CD4-positive, alpha-beta T cell treated with Interleukin-15 for 4 hours (primary cell): ENCODE measurements at places on chromosomes 3 and 15.

- no peak for DNase-seq
Observed at GRCh38 chr15:91966194-91966552, 112.7 kb downstream of the SLCO3A1 start.

GRCh38 chr15:66844041-66844746, 142.2 kb downstream of the SMAD6 start:
- no peak for DNase-seq

DNA sequence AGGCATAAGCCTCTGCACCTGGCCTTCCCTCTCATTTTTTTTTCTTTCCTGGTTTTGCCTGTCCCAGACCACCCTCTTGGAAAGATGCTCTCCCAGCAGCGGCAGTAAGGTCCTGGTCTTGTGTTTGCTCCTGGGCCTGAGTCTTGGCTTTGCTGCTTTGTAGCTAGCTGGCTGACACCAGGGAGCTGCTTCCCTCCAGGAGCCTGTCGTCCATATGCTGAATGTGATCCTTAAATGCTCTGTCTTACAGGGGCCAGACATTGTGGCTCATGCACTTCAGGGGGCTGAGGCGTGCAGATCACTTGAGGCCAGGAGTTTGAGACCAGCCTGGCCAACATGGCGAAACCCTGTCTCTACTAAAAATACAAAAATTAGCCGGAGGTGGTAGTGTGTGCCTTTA, 17.2 kb downstream of the FLNB start:
- DNase-seq = no peak

DNA sequence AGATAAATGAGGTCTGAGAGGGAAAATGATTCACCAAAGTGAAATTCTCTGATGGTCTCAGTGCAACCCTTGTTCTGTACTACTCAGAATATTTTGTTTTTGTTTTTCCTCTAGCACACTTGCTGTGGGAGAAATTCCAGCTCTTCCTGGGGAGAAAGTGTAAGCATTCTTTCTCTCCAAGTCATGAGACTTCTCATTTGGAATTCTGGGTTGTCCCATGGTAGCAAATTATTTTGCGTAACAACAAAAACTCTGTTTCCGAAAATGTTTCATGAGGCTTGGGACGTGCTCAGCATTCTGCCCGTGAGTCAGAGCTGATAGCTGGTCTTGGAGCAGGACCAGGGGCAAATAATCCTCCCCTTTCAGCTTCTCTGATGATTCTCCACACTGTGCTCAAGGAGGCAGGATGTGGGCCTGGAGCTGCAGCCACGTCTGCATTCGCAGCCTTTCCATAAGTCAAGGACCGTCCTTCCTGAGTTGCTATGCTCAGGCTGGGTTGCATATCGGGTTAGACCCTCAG, 70.3 kb downstream of the SENP2 start:
- DNase-seq = no peak

GRCh38 chr3:82274897-82275296, 513.5 kb upstream of the GBE1 start:
- no peak for DNase-seq

GRCh38 chr3:9205345-9206143, 43.9 kb downstream of the SRGAP3 start:
- DNase-seq = no peak

GRCh38 chr3:74624301-74624700, 9.8 kb upstream of the CNTN3 start:
- DNase-seq = no peak

DNA sequence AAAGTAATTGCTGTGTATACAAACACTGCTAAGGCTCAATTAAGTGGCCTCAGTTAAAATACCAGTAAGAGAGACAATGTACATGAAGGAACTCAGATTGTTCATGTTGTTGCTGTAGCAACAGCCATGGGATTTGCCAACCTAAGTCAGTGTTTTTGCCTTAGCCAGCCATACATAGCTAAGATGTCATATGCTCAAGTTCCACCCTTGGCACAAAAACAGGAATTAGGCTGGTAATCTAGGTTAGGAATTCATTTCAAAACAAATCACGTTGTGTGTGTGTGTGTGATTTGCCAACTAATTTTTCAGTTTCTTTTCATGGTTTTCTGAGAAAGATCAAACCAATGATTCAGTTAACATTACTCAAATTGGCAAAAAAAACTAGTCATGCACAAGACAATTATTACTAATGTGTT, 143.7 kb upstream of the KCNMB2 start:
- DNase-seq = no peak

DNA sequence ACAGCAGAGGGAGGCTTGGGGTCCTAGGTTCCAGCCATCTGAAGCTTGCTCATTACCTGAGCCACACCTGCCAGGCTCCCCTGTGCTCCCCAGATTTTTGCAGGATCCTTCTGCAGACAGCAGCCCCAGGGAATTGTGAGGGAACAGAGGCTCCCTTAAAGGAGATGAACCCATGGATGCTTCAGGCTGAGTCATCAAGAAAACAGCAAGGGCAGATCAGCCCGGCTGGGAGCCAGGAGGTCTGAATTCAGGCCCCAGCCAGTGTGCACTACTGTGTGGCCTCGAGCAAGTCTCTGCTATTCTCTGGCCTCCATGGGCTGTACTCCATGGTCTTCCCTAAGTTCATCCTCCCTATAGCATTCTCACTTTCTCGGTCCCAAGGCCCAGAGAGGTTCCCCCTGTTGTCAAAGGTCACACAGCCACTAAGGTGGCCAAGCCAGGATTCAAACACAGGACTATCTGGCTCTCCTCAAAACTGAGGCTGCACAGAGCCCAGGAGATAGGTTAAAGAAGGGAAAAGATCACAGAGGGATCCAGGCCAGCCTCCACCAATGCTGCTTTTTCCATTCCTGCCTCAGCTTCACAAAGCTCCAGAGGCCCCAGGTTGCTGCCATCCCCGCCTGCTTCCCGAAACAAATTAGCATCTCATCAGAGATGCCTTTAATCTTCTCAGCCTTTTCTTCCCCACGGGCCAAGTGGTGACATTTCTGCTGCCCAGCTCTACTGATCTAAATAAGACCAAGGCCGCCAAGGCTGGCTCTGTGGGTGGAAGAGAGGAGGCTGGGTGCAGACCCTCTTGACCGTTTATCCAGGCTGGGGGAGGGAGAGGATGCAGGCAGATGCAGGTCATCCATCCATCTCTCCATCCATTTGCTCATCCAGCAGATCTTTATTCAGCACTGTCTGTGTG, 21.2 kb upstream of the GRIP2 start:
- DNase-seq = no peak
